ENCODE measurements at places on chromosomes 7 and 10. TPM values are rescaled to one million over a fixed set of nuclear protein-coding genes. Genes with fewer than 3 reads are reported as not detected.

INMT gene
- total RNA-seq = 172 TPM

CALML5 gene
- total RNA-seq = not detected

GSDME gene
- 6.5 TPM for total RNA-seq

ZNF716 gene
- not detected for total RNA-seq

THSD7A gene
- 3.8 TPM for total RNA-seq

IL6 gene
- total RNA-seq = 2.0 TPM

Measured in esophagus muscularis mucosa (tissue), 4 donors.